ENCODE measurements at places on chromosomes 7 and 10.

DNA sequence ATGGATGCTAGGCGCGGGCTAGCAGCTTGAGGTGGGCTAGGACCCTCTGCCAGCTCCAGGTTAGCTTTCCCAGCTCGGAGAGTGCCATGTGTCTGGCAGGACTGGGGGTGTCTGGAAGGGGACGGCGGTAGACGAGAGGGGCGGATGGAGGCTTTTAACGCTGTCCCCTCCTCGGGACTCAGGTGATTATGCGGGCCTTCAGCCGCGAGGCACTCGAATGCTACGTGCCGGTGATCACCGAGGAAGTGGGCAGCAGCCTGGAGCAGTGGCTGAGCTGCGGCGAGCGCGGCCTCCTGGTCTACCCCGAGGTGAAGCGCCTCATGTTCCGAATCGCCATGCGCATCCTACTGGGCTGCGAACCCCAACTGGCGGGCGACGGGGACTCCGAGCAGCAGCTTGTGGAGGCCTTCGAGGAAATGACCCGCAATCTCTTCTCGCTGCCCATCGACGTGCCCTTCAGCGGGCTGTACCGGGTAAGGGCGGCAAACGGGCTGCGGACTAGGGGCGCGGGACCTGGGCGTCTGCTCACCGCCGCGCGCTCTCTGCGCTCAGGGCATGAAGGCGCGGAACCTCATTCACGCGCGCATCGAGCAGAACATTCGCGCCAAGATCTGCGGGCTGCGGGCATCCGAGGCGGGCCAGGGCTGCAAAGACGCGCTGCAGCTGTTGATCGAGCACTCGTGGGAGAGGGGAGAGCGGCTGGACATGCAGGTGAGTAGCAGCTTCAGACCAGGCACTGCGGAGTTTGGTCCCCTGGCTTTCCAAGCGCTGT lies 1.1 kb downstream of the CYP26A1 start:
- peak; percentile 52 for DNase-seq

- DNase-seq: no peak
Measured at GRCh38 chr7:150956395-150957132, 21.6 kb downstream of the KCNH2 start.

DNA sequence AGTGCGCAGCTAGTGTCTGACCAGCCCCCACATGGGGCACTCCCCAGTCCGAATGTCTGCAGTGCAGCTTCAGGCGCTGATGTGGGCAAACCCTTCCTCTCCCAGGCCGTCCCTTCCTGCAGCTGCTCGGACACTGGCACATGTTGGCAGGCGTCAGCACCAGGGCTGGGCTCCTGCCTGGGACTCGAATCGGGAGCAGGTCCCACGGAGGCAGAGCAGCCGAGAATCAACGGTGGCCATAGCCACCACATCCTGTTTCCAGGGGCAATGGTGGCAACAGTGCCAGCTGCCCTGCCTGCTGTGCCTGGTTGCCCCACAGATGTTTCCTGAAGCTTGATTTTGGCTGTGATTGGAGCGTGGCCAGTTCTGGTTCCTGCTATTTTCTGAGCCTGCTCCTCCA lies 65.8 kb downstream of the MGMT start:
- no peak for DNase-seq

DNA sequence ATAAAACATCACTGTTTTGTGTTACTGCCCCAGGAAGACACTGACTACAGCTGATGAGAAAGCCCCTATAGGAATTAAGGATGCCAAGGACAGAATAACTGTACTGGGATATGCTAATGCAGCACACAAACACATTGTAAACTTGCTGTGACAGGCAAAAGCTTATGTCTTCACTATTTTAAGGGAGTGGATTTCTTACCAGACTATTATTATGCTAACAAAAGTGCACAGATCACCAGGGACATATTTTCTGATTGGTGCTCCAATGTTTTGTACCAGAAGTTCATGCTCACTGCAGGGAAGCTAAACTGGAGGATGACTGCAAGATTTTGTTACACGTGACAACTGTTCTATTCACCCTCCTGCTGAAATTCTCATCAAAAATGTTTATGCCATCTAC lies 48.1 kb upstream of the PTPN12 start:
- no peak for DNase-seq

DNA sequence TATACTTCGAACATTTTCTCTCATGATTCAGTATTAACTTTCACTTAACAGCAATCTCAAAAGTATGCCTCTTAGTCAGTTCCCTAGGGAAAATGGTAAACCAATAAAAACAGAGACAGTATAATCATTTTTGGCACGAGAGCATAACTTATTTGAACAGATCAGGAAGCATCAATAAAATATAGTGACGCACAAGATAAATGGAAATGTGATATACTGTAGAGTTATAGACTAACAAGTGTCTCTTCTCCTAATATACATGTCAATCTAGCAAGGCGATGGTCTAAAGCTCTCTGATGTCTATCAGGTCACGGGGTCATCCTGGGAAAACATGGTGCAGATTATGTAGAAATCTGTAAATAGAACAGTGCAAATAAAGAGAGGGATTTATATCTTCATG lies 131.6 kb downstream of the HGF start:
- no peak for DNase-seq

All from activated T-cell treated with anti-CD3 and anti-CD28 coated beads, Interleukin-2, amount 50 U/mL, for 24 hours (primary cell).